AG20443 (cell line): ENCODE measurements at places on chromosomes 12 and 14.

GRCh38 chr12:46830731-46831334 lies 5.0 kb upstream of the SLC38A4 start:
- peak; percentile 40 for DNase-seq

- no peak for DNase-seq
These were observed 21.6 kb downstream of the SPATS2 start for GRCh38 chr12:49388682-49389386.

DNA sequence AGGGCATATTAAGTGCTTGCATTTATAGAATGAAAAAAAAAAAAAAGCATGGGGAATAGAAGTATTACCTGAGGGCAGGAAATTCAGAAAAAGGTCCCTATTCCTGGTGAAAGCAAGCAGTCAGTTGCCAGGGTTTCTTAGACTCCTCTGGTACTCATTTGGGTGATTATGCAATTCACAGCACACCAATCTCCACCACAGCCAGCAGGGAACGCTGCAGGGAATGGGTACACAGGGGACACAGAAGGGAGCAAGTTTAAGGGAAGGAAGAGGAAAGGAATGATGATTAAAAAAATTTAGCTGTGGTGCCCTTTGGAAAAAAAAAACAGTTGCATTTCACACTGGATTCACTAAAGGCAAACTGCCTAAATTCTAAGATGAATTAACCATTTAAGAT lies 14.2 kb downstream of the BLTP3B start:
- DNase-seq: peak; percentile 52

GRCh38 chr12:49777800-49778748 lies 36.7 kb downstream of the TMBIM6 start:
- peak; percentile 72 for DNase-seq

- peak; percentile 40 for DNase-seq
These were observed 53.7 kb downstream of the GALNT4 start for GRCh38 chr12:89470741-89471509.
